ENCODE measurements at places on chromosomes 7 and 10.

- DNase-seq, result no peak
These were observed 75.3 kb upstream of the TAS2R16 start for GRCh38 chr7:123070702-123071286.

- DNase-seq, result no peak
These were observed 448.9 kb downstream of the PLXDC2 start for GRCh38 chr10:20265146-20265545.

GRCh38 chr7:18350678-18351077, 144.9 kb upstream of the HDAC9 start:
- DNase-seq, result no peak

GRCh38 chr10:100883312-100883821, 29.4 kb upstream of the SLF2 start:
- DNase-seq, result no peak

- DNase-seq, result no peak
These were observed 733.0 kb downstream of the CCSER2 start for GRCh38 chr10:85061401-85061800.

DNA sequence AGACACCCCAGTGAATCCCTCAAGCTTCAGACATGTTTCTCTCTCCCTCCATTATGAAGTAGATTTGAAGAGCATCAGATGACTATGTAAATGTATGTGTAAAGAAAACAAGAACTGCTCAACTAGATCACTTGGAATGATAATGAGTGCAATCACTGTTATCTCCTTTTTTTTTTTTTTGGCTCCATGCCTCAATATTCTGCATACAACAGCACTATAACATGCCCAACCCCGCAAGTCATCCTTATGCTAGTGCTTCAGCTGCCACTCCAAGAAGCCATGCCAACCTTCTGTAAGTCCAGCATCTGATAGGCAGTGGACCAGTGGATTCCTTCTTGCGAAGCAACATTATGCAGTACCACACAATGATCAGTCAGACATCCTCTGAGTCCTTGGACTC, 133.7 kb downstream of the TFPI2 start:
- no peak for DNase-seq

DNA sequence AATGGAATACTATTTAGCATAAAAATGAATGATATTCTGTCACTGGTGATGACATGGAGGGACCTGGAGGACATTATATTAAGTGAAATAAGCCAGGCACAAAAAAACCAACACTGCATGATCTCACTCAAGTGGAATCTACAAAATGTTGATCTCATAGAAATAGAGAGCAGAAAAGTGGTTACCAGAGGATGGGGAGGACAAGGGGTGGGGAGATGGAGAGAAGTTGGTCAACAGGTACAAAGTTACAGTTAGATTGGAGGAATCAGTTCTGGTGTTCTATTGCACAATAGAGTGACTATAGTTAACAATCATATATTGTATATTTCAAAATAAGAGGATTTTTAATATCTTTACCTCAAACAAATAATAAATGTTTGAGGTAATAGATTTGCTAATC, 24.7 kb upstream of the SLC18A3 start:
- DNase-seq, result no peak

DNA sequence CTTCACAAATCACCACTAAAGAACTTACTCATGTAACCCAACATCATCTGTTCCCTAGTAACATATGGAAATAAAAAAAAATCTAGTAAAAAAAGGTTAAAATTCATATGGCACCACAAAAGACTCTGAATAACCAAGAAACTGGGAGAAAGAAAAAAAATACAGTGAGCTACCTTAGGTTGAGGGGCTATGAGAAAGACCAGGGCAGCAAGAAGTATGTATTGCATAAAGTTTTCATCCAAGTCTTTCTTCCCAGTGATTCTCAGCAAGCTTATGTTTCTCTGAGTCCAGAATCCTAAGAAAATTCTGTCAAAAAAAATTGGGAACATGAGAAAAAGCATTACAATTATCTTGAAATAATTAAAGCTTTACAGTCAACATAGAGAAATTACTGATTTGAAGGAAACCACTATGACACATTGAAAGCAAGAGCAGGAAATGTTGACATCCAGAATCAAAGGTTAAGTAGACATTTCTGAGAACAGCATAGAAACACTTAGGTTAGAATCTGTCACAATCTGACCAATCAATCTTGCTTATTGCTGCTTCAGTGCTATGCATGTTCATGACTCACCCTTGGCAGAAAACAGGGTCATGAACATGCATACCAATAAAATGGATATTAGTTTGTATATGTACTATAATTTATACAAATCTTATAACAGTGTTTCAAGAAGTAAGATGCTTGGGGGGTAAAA, 494.0 kb upstream of the POT1 start:
- no peak for DNase-seq

All from sigmoid colon (tissue), 7 donors.